ENCODE measurements at places on chromosomes 16 and 17.

- DNase-seq: peak; percentile 56
Observed at GRCh38 chr16:456891-457483, 31.5 kb downstream of the RAB11FIP3 start.

GRCh38 chr17:15917438-15918027 is 27.4 kb upstream of the ADORA2B start:
- no peak for DNase-seq

- no peak for DNase-seq
Observed at GRCh38 chr16:2519711-2520080, 475 bp upstream of the AMDHD2 start.

DNA sequence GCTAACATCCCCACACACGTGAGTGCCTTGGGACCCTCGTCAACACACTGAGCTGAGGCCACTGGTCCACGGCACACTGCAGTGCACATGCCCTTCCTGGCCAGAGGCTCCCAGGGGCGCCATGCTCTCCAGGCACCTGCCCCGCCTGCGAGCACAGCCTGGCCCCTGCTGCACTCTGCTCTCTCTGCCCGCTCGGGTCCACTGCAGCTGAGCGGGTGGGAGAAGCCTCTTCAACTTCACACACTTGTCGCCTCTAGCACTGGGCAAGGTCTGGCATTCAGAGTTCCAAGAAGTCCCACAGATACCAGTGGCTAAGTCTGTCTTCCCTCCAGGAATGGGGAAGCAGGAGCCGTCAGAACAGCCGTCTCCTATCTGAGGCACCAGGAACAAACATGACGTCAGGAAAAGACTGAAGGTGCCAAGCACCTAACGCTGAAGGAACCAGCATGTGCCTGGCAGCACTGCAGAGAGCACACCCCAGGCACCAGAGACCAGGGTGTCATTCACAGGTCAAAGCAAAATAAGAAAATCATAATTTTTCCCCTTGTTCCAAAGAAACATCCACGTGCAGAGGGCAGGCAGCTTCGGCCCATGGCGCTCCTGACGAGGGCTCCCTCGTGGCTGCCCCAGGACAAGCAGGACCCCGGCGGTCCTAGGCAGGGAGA is 82.9 kb downstream of the ZNF778 start:
- DNase-seq: no peak

GRCh38 chr16:76943921-76944320 is 247.1 kb upstream of the MON1B start:
- no peak for DNase-seq

DNA sequence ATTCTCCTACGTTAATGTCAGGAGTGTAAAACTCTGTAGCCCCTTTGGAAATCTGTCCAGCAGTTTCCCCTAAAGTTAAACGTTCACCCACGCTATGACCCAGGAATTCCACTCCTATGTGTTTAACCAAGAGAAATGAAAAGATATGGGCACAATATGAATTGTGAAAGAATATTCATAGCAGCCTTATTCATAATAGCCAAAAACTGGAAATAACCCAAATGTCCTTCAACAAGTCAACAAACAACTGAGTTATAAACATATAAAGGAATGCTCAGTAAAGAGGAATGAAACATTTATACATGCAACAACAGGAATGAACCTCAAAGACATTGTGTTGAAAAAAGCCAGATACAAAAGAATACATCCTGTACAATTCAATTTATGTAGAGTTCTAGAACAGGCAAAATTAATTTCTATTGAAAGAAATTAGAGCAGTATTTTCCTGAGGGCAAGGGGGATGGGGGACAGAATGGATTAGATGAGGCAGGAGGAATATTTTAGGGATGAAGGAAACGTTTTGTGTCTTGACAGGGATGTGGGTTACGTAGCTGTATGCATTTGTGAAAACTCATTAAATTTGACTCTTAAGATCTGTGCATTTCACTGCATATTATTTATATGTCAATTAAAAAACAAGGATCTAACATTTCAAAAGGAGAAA is 286.7 kb upstream of the CDH5 start:
- DNase-seq: no peak

DNA sequence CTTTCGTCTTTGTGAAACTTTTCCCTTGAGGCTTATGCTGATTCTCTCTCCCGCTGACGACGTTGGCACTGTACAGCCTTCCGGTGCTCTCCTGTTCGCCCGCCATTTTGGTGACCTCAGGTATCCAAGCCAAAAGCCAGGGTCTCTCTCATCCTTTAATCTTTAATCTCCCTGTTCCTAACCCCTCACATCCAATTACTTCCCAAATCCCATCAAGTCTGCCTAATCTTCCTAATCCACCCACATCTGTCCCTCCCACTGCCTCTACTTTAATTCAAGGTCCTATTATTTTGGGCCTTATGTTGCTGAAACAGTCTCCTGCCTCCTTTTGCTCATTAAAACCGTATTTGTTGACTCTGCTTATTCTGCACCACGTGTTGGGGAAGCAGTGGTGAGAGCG is 7.3 kb downstream of the WRAP53 start:
- no peak for DNase-seq

DNA sequence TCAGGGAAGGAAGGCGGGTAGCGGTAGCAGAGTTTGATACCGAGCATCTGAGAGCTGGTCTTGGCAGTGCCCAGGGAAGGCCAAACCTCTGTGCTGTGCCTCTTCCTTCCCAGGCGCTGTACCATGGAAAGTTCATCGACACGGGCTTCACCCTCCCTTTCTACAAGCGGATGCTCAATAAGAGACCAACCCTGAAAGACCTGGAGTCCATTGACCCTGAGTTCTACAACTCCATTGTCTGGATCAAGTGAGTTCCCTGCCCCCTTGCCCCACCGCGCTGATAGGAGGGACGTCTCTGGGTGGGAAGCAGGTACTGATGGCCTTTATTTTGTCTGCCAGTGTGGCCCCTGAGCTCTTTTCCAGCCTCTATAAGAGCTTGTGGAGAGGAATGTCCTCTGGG is 15.4 kb upstream of the CLEC18A start:
- no peak for DNase-seq

- no peak for DNase-seq
Observed at GRCh38 chr17:13353590-13353989, 248.1 kb downstream of the HS3ST3A1 start.

DNA sequence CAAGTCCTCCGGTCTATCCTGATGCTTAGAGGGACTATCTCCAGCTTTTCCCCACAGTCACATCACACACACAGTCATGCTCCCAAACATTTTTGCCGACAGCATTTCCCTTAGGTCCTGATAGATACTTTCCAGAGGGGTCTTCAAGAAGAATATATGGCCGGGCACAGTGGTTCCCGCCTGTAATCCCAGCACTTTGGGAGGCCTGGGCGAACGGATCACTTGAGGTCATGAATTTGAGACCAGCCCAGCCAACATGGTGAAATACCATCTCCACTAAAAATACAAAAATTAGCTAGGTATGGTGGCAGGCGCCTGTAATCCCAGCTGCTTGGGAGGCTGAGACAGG is 4.3 kb upstream of the GIP start:
- no peak for DNase-seq

DNA sequence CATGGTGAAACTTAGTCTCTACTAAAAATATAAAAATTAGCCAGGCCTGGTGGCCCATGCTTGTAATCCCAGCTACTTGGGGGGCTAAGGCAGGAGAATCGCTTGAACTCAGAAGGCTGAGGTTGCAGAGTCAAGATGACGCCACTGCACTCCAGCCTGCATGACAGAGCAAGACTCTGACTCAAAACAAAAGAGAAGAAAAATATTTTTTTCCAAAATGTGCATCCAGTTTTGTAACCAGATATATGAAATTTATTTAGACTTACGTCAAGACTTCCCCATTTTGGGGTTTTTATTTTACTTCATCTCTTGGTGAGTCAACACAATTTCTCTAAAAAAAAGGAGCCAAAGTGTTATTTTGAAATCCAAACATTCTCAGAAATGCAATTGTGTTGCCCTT is 5.5 kb upstream of the TM4SF5 start:
- no peak for DNase-seq

Measured in endothelial cell of umbilical vein (primary cell).